SHP77 (cell line): ENCODE measurements at places on chromosomes 3 and 15.

- DNase-seq, result no peak
Observed at GRCh38 chr3:146975476-146975875, 370.3 kb upstream of the PLSCR5 start.

- DNase-seq, result no peak
Observed at GRCh38 chr3:160931474-160931873, 173.7 kb downstream of the B3GALNT1 start.

- no peak for DNase-seq
Observed at GRCh38 chr3:128235207-128235926, 82.1 kb downstream of the EEFSEC start.

DNA sequence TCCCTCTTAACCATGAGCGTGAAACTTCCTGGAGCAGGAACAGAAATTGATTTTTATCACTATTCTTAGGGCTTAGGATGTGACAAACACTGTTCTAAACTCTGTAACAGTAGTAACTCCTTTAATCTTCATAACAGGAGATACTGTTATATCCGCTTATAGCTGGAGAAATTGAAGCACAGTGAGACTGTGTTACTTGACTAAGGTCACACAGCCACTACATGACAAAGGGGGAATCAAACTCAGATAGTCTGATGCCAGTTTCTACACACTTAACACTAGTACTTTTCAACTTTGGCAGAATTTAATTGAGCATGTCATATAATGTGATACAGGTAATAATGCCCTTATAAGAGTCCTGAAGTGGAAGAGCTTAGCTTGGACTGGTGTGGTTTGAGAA, 800 bp upstream of the TARS3 start:
- DNase-seq, result no peak

GRCh38 chr15:25767356-25768151, 95.6 kb downstream of the ATP10A start:
- no peak for DNase-seq

DNA sequence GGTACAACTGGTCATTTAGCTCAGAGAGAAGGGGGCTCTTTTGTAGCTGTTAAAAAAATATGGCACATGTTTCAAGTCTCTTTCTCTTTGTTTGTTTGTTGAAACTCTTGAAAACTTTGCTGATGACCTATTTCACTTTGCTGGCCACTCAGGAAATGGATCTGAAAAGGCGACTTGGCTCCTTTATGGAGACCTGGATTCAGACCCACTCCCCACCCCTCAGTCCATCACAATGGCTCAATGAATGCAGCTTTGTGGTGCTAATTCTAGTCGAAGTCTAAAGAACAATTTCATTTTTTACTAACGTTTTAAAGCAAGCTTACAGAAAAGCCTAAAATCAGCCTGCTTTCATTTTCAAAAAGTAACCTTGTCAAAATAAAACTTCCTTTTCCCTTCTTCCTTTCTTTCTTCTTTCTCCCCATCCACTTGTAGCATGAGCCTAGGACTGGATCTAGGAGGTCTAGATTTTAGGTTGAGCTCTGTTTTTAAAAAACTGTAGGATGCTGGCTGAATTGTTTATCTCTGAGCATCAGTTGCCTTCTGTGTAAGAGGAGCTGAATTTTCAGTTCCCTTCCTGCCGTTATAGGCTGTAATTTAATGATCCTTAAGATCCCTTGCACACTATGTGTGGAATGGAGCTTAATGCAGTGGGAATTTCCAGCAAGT, 165.5 kb upstream of the FEZF2 start:
- no peak for DNase-seq

- no peak for DNase-seq
Observed at GRCh38 chr15:57019496-57020160, 101.2 kb downstream of the TCF12 start.

DNA sequence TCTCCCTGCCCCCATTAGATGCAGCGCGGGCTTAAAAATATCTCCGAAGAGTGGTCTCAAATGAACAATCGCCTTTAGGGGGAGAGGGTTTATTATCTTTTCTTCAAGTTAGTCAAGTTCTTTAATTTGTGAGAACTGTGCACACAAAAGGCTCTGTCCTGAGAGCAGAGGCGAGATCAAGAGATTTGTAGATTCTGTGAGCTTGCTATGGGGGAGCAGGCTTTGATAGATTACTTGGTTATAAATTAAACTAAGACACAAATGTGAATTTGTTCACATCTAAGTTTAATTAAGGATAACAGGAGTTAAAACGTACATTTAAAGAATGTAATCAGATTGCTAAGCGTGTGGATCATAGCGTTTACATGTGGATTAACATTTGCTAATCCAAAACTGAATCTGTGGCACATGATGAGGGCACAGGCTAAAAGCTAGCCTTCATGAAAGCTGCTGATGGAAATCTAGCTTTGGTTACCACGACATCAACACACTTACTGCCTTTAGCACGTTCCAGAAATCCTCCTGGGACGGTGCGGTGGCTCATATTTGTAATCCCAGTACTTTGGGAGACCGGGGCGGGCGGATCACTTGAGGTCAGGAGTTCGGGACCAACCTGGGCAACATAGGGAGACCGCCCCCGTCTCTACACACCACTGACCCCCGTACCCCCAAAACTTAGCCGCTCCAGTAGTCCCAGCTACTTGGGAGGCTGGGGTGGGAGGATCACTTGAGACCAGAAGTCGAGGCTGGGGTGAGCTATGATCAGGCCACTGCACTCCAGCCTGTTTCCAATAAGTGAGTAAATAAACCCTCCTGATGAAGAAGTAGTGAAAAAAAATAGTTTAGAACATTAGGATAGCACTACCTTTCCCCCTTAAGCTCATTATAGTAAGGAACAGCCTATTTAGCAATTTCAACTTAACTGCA, 1.0 kb upstream of the PRTG start:
- DNase-seq, result no peak

DNA sequence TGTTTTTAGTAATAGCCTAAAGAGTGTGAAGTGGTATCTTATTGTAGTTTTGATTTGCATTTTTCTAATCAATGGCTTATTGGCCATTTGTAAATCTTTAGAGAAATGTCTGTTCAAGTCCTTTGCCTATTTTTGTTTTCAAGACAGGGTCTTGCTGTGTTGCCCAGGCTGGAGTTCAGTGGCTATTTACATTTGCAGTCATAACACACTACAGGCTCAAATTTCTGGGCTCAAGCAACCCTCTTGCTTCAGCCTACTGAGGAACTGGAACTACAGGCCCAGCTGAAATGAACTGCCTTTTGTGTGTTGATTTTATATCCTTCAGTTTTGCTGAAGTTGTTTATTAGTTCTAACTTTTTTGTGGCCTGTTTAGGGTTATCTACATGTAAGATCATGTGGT, 27.9 kb downstream of the BSN start:
- DNase-seq, result no peak

DNA sequence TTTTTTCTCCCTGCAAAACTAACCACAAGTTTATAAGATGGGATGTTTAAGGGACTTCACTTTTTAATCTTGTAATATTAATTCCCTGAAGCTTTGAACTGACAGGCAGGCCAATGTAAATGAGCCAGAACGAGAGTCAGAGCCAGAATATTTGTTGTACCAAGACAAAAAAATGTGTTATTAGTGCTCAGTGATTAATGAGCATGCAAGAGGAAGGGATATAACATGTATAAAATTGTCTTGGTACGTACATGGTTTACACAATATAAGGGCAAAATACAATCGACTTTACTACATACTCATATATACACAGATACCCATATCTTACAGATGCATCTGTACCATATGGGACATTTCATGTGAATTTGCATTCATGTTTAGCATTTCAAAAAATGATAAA, 331.2 kb downstream of the MECOM start:
- no peak for DNase-seq

DNA sequence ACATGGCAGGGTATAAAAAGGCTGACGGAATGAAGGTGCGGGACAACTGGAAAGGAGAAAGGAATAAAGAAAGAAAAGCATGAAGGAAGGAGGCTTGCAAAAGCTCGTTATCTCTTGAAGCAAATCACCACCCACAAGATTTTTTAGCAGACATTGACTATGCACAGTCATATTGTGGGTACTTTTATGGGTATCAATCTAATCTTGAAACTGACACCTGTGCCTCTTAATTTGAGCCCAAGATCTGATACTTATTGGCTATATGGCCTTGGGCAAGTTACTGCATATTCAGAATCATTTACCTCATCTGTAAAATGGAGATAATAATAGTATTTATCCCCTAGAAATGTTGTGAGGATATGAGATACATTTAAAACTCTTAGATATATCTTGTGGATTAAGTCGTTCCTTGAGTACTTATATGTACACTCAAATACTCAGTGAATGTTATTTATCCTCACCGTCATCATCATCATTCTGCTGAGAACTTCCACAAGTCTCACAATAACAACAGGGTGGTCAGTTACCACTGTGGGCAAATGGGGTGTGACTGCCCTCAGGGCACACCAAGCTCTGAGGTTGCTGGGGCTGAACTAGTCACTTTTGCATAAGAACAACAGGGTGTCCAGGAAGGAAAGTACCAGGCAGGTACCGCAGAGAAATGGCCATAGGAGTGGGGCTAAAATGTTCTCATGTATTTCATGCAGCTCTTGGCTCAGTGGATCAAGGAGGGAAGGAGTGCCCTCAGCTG, 266.1 kb downstream of the SLC9A9 start:
- DNase-seq, result no peak

DNA sequence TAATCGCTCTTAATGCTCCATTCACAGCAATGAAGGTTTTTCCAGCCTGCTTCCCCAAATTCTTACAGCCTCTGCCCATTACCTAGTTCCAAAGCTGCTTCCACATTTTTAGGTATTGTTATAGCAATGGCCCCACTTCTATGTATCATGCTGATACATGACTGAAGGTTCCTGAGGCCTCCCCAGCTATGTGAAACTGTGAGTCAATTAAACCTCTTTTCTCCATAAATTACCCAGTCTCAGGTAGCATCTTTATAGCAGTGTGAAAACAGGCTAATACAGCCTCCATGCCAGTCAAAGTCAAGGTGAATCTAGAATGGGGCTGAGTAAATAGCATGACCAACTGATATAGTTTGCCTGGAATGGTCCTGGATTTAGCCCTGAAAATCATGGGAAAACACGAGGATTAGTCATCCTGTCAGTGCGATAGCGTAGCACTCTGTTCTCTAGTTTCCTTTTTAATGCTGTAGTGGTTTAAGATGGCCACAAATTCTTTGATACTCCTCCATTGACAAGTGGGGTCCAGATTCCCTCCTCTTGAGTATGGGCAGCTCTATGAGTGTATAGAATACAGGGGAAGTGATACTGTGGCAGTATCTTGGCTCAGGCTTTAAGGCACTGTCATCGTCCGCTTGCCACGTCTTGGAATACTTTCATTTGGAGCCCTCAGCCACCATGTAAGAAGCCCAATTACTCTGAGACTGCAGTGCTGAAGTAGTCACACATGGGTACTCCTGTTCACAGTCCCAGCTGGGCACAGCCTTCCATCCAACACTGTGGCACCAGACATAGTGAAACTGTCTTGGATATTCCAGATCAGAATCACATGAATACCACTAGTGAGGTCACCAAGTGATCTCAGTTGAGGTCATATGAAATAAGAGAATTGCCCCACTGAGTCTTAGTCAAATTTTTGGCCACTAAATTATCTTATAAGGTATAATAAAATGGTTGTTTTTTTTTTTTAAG, 94.0 kb upstream of the PLCL2 start:
- no peak for DNase-seq

DNA sequence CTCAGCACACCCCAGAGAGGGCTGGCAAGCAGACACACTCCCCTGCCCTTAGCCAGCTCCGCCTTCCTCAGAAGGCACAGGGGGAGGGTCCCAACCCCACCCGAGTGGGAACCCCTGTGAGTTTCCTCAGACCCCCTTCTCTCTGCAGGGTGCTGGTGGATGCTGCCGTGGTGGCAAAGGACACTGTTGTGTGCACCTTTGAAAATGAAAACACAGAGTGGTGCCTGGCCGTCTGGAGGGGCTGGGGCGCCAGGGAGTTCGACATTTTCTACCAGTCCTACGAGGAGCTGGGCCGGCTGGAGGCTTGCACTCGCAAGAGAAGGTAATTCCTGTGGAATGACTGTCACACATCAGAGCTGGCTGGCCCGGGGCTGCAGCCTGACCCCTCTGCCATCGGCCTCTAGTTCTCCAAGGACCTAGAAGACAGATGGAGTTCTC, 149.4 kb downstream of the LRRK1 start:
- no peak for DNase-seq

DNA sequence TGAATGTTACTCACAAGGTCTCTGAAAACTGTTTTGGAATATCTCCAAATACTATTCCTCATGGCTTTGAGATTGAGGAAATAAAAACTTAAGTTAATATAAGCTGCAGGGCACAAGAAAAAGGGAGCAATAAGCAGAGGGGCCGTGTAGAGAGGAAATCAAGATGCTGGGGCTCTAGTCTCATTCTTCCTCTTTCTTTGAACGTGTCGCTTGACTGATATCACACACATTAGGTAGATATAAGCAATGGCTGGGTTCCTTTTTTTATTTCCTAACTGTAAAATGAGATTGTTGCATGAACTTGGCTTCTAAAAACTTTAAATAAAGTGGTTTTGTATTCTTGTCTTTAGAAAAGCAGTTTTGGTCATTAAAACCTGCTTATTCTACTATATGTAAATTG, 326.7 kb upstream of the ROPN1 start:
- DNase-seq, result no peak
